ENCODE measurements at places on chromosomes 4 and X. TPM values are rescaled to one million over a fixed set of nuclear protein-coding genes. Genes with fewer than 3 reads are reported as not detected.

DNA sequence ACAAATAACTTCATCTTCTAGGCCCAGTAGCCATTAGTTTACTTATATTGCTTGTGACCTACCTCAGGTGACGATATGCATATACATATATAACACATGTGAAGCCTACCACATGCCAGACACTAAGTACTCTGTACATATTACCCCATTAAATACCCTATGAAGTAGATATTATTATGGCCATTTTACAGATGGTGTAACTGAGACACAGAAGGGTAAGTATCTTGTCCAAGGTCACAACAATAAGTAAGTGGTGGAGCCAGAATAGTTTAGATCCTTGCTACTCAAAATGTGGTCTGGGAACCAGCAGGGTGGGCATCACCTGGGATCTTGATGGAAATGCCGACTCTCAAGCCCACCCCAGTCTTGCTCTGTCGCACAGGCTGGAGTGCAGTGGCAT is 78.1 kb upstream of the RAPGEF2 start:
- DNase-seq: no peak

GRCh38 chrX:2325076-2325784 is 175.5 kb downstream of the DHRSX start:
- peak; percentile 78 for DNase-seq

DNA sequence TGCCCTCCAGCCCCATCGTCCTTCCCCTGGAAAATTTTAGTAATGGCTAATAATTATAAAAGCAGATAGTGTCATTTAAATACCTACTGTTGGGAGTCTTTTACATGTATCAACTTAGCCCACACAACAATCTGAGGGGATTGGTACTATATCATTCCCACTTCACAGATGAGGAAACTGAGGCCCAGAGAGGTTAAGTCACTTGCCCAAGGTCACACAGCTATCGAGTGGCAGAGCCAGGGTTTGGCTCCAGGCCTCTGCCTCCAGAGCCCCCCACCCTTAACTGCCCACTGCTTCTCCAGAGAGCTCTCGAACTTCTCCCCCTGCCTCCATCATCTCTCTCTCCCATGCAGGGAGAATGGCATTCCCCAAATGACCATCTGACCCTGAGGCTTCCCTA is 7.4 kb downstream of the C4orf50 start:
- DNase-seq: no peak

- no peak for DNase-seq
Measured at GRCh38 chrX:150421816-150422215, 58.7 kb downstream of the MAMLD1 start.

DNA sequence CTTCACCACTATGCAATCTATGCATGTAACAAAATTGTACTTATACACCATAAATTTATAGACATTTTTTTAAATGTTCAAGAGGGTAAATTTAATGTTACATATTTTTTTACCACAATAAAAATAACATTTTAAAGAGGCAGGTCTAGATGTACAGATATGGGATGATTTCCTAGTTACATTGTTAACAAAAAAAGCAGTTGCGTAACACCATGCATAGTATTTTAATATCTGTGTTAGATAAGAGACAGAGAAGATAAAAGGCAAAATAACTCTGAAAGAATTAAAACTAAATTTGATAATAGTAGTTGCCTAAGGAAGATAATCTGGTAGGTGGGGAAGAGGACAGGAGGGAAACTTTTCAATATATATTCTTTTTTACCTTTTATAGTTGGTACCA is 9.1 kb upstream of the ATRX start:
- no peak for DNase-seq

Gene FGFR3
- 128 TPM for polyA plus RNA-seq

Gene VSIG1
- polyA plus RNA-seq: 1.1 TPM

- no peak for DNase-seq
Measured at GRCh38 chr4:175514174-175514573, 297.9 kb downstream of the GPM6A start.

Gene GLRA3
- 0.03 TPM for polyA plus RNA-seq

Gene TEX11
- 0.05 TPM for polyA plus RNA-seq

GRCh38 chrX:15749642-15750610 is 11.9 kb downstream of the CA5B start:
- no peak for DNase-seq

GRCh38 chr4:56733352-56733751 is 52.3 kb upstream of the HOPX start:
- DNase-seq: no peak

DNA sequence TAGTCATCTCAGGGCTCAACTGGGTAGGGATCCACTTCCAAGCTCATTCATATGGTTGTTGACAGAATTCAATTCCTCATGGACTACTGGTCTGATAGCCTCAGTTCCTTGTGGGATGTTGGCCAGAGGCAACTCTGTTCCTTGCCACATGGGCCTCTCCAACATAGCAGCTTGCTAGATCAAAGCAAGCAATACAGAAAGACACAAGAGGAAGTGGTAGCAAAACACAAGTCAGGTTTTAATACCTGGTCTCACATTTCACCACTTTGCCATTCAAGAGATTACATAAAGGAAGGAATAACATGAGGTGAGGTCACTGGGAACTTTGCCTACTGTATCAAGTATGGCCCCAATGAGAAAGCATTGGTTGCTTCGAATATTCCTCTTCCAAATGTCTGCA is 79.2 kb downstream of the PRSS12 start:
- DNase-seq: no peak

GRCh38 chr4:165814256-165815020 is 58.6 kb upstream of the TLL1 start:
- DNase-seq: no peak

DNA sequence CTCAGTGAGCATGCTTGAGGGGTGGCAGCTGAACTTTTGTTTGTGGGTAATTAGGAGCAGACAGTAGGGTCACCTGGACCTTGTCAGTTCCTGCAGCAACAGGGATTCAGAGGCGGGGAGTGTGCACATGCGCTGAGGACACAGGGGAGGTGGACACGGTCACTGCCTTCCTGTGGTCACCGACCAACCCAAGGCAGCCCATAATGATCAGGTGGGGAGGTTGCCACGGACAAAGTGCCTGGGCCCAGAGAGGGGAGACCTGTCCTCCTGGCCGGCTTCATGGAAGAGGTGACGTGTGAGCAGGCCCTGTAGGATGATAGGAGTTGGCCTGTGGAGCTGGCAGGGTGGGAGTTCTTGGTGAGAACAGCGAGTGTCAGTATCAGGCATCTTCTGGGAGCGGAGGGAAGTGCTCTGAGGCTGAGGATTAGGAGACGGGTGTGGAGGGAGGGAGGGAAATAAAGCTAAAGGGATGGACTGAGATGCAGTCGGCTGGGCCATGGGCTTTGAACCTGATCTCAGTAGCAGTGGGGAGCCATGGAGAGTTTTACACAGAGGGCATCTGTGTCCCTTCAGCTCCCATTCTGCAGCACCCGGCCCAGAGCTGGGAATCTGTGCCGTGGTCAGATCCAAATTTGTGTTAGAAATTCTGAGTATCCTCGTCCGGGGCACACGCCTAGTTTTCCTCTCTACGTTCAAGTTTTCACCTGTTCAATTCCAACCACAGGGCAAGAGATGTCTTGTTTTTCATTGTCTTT is 100.0 kb downstream of the PSAPL1 start:
- DNase-seq: no peak

DNA sequence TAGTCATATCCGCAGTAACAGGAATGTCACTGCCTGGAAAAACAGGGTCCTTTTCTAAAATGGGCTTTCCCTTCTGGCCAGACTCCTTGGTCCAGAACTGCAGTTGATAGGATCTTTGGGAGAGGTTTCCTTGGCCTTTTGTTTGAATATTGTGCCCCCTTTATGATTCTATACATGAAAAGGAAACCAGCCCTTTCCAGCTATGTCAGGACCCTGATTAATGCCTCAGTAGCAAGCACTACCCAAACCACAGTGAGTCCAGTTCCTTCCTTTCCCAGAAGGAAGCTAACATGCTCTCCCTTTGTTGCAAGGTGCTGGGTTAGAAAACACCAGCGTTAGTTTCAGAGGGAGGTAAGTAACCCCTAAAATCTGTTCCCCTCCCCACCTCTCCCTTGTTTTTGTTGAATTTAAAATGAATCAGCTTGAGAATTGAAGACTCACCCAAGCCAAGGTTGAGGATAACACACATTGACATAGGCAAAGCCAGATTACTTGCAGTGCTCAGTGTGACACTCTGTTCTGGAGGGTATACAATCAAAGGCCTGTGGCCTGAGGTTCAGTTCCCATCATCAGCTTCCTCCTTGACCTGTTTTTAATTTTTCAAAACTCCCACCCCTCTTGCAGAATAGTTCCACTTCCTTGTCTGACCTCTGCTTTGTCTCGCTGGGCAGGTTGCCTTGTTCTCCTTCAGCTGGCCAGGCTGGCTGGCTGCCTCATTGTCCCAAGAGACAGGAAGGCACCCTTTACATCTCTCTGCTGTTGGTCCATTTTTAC is 87.6 kb upstream of the PLAC1 start:
- DNase-seq: no peak

DNA sequence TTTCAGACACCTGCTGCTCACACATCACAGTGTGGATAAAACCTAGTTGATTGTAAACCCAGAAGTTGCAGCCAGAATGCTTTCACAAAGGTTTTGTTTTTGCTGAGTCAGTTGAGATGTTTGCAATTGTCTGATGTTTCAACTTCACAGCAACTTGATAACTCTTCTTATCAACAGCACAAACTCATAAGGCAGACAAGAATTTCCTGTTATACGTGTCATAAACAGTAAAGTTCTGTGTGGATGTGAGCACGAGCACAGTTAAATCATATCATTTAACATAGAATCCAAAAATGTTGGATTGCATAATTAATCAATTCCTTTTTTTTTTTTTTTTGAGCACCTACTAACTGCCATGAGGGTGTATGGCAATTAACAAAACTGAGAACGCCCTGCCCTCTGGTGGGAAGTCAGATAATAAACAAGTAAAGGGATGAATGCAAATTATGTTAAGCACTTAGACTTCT is 512.2 kb downstream of the PDHA2 start:
- no peak for DNase-seq

DNA sequence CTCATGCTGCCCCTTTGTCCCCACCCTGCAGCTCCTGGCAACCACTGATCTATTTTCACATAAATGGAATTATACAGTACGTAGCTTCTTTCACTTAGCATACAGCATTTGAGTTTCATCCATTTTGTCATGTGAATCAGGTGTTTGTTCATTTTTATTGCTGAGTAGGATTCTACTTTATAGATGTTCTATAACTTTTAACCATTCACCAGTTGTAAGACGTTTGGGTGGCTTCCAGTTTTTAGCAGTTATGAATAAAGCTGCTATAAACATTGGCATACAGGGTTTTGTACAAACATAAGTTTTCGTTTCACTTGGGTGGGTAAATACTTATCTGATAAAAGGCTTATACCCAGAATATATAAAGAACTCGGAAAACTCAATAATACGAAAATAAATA is 102.3 kb upstream of the KLHL13 start:
- DNase-seq: no peak

DNA sequence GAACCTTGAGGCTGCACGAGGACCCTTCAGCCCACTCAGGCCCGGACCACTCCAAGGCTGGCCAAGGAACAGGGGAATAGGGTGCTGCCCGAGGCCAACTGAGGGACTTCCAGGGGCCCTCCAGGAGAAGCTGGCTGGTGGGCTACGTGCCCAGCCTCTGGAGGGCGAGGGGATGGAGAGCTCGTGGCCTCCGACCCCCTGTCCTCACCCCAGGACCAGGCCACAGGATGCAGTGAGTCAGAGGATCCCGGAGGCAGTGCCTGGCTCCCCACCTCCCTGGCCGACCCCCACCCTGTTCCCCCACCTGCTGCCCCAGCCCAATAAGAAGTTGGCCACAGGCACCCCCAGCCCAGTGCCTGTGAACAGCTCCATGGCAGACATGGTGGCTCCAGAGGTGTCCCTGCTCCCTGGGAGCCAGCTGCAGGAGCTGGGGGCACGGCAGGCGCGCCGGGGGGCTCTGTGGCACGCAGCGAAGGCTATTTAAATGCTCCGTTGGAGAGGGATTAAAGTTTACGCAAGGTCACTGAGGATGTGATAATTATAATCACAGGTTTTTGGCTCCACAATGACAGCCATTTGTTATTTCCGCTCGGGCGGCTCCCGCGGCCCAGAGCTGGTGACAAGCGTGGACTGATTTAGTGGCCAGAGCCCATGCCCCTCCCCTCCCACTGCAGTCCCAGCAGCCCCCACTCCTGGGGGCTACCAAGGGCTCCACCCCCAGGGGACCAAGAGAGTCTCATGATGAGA is 95.7 kb upstream of the NKX1-1 start:
- DNase-seq: no peak

- no peak for DNase-seq
Measured at GRCh38 chr4:43146198-43146597, 253.7 kb downstream of the GRXCR1 start.

Gene EGFL6
- polyA plus RNA-seq: 29.5 TPM

DNA sequence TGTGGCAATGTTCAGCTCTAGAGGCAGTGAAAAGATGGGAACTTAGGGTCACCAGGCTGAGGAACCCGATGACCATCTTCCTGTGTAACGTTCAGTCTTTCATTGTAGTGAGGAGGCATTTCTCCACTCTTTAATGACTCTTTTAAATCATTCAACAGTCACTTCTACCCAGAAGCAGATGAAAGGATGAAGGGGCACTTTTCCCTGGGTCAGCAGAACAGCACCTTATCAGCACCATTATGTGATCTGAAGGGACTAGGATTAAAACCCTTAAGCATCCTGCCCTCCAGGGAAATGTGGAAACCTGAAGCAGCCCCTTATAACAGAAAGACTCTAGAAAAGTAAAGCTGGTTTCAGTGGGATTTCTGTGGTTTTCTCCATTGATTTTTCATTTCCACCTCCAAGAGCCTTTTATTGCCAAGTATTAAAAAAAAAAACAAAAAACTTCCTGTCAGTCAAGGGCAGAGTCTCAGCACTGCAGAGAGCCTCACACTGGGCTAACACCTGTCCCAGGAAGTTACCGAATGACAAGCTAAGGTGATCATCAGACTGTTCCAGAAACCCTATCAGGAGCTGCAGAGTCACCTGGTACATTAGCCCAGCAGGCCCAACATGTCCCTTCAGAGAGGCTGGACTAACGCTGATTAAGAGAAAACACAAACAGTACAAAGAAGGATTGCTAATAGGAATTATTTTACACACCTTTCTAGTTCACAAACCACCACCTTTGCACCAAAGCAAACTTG is 185.9 kb downstream of the SHROOM3 start:
- no peak for DNase-seq

Gene KCNE5
- 5.6 TPM for polyA plus RNA-seq

DNA sequence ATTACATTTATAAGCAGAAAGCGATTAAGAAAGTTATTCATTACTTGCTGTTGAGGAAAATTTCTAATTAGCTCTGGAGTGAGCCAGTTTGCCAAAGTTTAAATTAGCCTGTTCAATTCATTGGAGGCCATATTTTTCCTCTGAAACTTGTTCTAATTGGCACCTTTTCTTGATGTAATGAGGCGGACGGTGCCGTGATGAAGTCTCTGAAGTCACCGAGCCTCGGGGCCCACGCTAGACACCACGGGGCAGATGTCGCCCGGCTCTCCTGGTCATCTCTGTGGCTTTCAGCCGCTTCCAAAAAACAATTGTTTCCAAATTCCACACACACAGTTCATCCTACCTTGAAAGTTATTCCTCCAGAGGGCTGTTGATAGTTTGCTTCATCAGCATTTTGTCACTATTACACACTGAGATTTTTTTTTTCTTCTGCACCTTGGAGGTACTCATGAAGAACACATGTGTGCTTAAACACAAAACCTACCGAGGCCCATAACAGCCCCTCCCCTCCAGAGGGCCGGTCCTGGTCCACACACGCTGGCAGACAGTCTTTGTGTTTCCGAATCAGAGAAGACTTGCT is 3.9 kb upstream of the CTAG2 start:
- DNase-seq: no peak
